Activated naive CD4-positive, alpha-beta T cell treated with anti-CD3 and anti-CD28 coated beads for 36 hours (primary cell): ENCODE measurements at places on chromosomes 3 and 15.

GRCh38 chr3:45848392-45848791 lies 6.5 kb upstream of the LZTFL1 start:
- DNase-seq, result no peak

- DNase-seq, result peak; percentile 44
These were observed 461 bp downstream of the XRN1 start for GRCh38 chr3:142447301-142447851.

GRCh38 chr15:78147566-78147965 lies 1.6 kb upstream of the IDH3A start:
- no peak for DNase-seq

DNA sequence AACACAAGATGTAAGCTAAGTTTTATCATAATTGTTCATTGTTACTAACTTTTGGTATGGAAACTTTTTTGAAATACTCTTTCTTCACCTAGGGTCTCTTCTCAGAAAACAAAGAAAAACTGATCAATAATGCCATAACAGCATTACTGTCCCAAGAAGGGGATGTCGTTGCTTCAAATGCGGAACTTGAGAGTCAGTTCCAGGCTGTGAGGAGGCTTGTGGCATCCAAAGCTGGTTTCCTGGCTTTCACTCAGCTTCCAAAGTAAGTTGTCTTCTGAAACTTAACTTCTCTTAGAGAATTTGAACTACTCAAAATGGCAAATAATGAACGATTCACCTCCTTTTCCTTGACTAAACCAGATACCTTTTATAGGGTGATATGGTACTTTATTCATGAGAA lies 39.3 kb downstream of the DNAJC13 start:
- no peak for DNase-seq

DNA sequence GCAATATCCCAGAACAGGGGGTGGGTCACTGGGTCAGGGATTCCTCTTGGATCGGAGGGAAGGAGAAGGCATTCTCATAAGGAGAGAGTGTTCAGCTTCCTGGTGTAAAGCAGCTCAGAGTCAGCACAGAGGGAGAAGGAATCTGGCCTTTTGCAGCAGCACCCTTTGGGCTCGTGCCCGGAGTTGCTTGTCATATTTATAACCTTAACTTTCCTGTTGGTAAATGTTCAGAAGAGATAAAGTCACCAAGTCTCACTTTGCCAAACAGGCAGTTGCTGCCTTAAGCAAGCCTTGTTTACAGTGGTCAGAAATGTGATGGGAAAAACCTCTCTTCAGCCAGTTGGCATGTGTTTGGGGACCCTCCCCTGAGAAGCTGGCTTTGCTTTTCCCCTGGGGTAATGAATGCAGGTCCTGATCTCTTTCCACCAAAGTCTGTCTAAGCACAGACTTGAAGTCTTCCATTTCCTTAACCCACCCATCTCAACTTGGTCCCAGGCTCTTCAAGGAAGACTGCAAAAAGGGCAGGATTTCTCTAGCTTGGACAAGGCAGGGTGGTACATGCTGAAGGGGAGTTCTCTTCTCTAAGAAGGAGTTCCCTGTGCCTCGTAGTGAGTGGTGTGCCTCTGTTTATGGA lies 206.9 kb upstream of the BHLHE40 start:
- no peak for DNase-seq

GRCh38 chr3:194150252-194150934 lies 14.4 kb downstream of the HES1 start:
- DNase-seq, result no peak

- DNase-seq, result no peak
These were observed 15.8 kb downstream of the IGSF11 start for GRCh38 chr3:119018690-119019463.

- DNase-seq, result no peak
These were observed 326.1 kb upstream of the LRRFIP2 start for GRCh38 chr3:37500518-37500917.

GRCh38 chr15:91302588-91303439 lies 202.8 kb downstream of the SV2B start:
- DNase-seq, result peak; percentile 29

- DNase-seq, result no peak
These were observed 427.0 kb upstream of the RBMS3 start for GRCh38 chr3:28853830-28854229.

- DNase-seq, result no peak
These were observed 99.1 kb downstream of the SLC49A4 start for GRCh38 chr3:122893754-122894668.
